Thoracic aorta (tissue), 2 donors: ENCODE measurements at places on chromosomes 6 and 20.

DNA sequence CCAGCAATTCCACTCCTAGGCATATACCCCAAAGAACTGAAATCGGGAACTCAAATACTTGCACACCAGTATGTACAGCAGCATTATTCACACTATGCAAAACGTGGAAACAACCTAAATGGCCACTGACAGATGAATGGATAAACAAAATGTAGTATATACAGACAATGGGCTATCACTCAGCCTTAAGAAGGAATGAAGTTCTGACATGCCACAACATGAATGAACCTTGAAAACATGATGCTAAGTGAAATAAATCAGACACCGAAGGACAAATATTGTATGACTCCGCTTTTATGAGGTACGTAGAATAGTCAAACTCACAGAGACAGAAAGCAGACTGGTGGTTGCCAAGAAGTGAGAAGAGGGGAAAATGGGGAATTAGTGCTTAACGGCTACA is 59.1 kb upstream of the CCN6 start:
- H3K4me1 ChIP-seq: no peaks in the 10 kb centered on the region
- no peak for DNase-seq
- no peaks in the 10 kb centered on the region for H3K36me3 ChIP-seq
- no peaks in the 10 kb centered on the region for H3K27me3 ChIP-seq
- no peak overlapping the region for H3K27ac ChIP-seq
- H3K4me3 ChIP-seq: no peak overlapping the region

DNA sequence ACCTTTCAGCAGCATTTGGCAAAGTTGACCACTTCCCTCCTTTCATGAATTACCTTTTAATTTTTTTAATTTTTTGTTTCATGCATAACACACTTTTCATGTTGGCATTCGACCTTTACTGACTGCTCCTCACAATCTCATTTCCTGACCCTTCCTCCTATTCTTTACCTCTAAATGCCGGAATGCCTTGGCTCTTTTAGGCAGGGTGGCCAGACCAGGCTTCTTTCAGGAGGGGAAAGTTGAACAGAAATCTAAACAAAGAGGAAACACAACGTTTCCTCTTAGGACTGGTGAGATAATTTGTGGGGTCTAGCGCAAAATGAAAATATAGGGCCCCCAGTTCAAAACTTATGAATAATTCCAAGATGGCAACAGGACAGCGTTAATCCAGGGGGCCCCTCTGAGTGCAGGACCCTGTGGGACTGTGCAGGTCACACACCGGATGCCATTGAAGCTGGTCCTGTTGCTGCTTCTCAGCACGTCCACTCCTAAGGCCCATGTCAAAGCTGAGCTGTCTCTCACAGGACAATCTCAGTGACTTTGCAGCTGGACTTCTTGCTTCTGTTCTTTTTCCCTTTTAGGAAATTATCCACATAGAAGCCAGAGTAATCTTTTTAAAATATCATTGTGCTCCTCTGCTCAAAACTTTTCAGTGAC is 313.8 kb downstream of the HDGFL1 start:
- no peak overlapping the region for H3K27ac ChIP-seq
- H3K27me3 ChIP-seq: no peaks in the 10 kb centered on the region
- no peaks in the 10 kb centered on the region for H3K36me3 ChIP-seq
- H3K4me3 ChIP-seq: no peak overlapping the region
- no peak for DNase-seq

GRCh38 chr6:88588938-88589337 is 374.5 kb downstream of the RNGTT start:
- no peak overlapping the region for H3K27ac ChIP-seq
- DNase-seq: peak; percentile 14
- H3K4me1 ChIP-seq: peaks cover 22% of the 10 kb centered on the region
- H3K36me3 ChIP-seq: no peaks in the 10 kb centered on the region
- no peak overlapping the region for H3K4me3 ChIP-seq

DNA sequence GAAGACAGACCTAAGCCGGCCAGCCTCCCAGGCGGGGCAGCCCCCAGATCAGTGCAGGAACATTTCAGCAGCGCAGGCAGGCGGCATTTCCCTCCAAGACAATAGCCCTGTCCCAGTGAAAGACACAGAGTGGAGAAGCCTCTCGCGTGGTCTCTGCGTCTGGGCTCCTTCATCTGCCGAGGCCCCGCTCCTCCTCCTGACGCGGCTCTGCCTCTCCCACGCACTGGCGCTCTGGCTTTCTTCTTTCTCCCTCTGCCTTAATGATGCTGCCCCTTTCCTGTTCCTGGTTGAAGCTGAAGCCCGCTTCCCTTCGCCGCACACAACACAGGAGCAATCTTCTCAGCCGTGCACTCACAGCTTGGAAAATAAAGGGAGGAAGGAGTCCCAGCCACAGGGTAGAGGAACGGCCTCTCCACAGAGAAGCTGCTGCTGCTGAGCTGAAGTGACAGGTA is 347.5 kb downstream of the CDH4 start:
- no peak for DNase-seq
- no peaks in the 10 kb centered on the region for H3K36me3 ChIP-seq
- no peaks in the 10 kb centered on the region for H3K4me1 ChIP-seq
- no peak overlapping the region for H3K27ac ChIP-seq

GRCh38 chr6:146901940-146902816 is 302.0 kb upstream of the STXBP5 start:
- no peaks in the 10 kb centered on the region for H3K36me3 ChIP-seq
- H3K4me1 ChIP-seq: peaks cover 13% of the 10 kb centered on the region
- no peaks in the 10 kb centered on the region for H3K27me3 ChIP-seq
- no peak overlapping the region for H3K4me3 ChIP-seq
- no peak overlapping the region for H3K27ac ChIP-seq

DNA sequence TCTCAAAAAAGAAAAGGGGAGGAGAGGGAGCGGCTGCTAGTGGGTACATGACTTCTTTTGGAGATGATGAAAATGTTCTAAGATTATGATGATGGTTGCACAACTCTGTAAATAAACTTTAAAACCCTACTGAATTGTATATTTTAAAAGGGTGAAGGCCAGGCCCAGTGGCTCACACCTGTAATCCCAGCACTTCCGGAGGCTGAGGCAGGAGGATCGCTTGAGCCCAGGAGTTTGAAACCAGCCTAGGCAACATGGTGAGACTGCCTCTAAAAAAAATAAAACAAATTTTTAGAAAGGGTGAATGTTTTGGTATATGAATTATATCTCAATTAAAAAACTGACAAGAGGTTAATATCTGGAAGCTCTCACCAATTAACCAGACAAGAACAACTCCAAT is 45.4 kb downstream of the BAK1 start:
- H3K4me3 ChIP-seq: no peak overlapping the region
- H3K27ac ChIP-seq: no peak overlapping the region
- no peaks in the 10 kb centered on the region for H3K27me3 ChIP-seq
- H3K36me3 ChIP-seq: no peaks in the 10 kb centered on the region

GRCh38 chr6:158219228-158219627 is 51.1 kb downstream of the GTF2H5 start:
- DNase-seq: no peak
- H3K27me3 ChIP-seq: no peaks in the 10 kb centered on the region
- no peak overlapping the region for H3K4me3 ChIP-seq

DNA sequence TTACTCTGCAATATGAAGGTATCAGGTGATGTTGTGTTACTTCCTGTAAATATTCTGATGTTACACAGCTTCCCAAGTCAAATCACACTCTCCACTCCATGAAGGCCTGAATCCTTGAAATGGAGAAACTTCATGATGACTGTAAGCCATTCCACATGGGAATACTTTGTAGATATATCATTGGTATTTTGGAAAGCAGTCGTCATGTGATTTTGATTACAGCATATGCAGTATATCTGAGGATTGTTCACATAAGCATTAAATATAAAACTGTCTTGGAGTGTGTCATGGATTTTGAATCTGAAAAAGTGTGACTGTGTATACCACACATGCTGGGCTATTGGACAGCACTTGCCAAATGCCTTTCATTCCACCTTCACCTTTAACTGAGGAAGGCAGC is 118.3 kb upstream of the EXOC2 start:
- no peaks in the 10 kb centered on the region for H3K4me1 ChIP-seq
- no peak for DNase-seq
- H3K27me3 ChIP-seq: no peaks in the 10 kb centered on the region
- no peaks in the 10 kb centered on the region for H3K36me3 ChIP-seq

DNA sequence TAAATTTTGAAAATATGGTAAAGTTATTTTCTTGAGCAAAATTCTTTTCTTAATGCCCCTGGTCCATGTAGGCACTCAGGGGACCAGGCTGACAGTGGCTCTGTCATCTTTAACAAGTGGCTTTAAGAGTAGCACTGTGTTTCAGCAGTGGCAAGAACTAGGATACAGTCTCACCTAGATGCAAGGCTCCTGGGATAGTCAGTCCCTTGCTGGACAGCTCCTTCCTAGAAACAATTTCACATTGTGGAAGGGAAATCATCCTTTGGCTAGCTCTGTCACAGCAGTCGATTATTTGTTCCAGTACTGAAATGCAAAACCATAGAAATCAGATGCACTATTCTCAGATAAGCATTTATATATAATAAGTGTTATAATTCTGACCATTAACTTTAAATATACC is 175.4 kb upstream of the KCNQ5 start:
- H3K27ac ChIP-seq: no peak overlapping the region
- H3K36me3 ChIP-seq: no peaks in the 10 kb centered on the region
- no peaks in the 10 kb centered on the region for H3K4me1 ChIP-seq
- H3K4me3 ChIP-seq: no peak overlapping the region
- no peaks in the 10 kb centered on the region for H3K27me3 ChIP-seq

DNA sequence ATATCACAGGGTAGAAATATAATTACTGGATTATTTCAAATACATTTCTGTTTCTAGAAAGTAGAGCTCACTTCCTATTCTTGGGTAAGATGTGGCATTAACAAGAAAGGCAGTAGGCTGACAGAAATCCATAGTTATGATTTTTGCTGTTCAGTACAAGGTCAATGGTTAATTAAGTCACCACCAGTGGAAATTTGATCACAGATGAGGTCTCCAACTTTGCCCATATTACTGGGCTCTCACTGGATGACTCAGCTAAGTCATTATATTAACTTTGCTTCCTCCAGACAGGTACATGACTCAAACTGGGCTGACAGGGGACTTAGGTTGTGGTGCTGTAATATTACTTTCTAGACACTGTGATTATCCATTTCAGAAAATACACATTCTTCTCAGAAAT is 212.4 kb downstream of the GRIK2 start:
- no peaks in the 10 kb centered on the region for H3K27me3 ChIP-seq
- no peak overlapping the region for H3K4me3 ChIP-seq
- no peaks in the 10 kb centered on the region for H3K36me3 ChIP-seq

DNA sequence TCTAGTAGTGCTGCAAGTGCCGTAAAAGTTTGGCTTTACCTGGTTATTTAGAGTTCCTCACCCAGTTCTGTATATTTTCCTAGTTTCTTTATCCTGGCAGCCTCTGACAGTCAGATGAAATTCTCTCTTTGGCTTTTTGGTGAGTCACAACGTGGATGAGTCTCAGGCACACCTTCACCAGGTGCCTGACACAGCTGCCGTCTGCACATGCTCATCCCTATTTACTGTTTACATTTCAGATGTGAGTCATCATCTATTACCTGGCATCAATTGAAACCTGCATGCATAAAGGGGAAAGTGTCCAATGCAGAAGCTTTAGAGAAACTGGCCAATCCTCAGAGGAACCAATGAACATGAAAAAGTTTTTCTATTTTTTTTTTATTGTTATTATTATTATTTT is 33.3 kb upstream of the ADGRF4 start:
- no peaks in the 10 kb centered on the region for H3K4me1 ChIP-seq
- H3K27ac ChIP-seq: no peak overlapping the region
- DNase-seq: no peak
- no peaks in the 10 kb centered on the region for H3K27me3 ChIP-seq

DNA sequence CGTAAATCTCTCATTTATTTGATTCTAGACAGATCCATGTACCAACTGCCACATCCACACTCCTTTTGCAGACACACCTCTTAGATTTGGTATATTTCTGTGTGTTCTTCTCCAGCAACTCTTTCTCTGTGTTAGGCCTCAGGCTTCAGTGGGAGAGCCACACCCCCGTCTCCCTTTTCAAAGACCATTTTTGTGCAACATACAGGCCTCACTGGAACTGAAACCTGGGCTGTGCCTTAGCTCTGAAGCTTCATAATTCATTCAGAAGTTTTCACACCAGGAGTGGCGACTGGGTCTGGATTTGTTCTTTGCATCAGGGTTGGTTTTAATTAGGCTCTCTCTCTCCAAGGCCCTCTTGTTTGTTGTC is 170.2 kb downstream of the THBS2 start:
- no peaks in the 10 kb centered on the region for H3K36me3 ChIP-seq
- no peaks in the 10 kb centered on the region for H3K27me3 ChIP-seq
- peaks cover 4% of the 10 kb centered on the region for H3K4me1 ChIP-seq
- H3K4me3 ChIP-seq: no peak overlapping the region
- DNase-seq: no peak

DNA sequence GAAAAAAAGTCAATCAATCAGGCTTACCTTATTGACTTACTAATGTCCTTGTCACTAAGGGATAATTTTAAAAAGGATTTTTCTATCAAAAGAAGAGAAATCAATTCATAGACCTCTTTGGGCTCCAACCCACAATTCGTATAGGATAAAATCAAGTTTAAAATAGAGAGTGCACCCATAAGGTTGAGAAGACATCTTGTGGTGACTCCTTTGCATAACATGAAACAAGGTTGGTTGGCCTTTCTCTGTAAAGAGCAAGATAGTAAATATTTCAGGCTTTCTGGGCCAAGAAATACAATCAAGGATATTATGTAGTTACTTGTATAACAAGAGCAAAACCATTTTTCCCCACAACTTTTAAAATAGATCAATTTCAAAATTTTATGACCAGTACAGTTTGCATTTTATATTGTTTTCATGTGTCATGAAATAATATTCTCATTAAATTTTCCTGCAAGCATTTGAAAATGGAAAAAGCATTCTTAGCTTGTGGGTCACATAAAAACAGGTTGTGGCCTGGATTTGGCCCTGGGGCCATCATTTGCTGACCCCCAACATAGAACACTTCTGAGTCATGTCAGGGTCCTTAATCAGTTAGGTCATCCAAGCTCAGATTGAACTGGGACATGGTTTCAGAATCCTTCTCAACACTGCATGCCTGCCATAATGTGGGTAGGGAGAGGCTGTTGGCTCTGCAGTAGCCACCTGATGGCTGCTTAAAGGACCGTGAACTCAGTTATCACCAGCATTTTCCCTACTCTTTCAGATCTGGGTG is 76.7 kb downstream of the MYB start:
- no peak for DNase-seq
- H3K4me3 ChIP-seq: no peak overlapping the region
- no peaks in the 10 kb centered on the region for H3K36me3 ChIP-seq
- no peaks in the 10 kb centered on the region for H3K27me3 ChIP-seq

- no peaks in the 10 kb centered on the region for H3K27me3 ChIP-seq
- H3K4me1 ChIP-seq: no peaks in the 10 kb centered on the region
- no peaks in the 10 kb centered on the region for H3K36me3 ChIP-seq
- H3K4me3 ChIP-seq: no peak overlapping the region
Observed at GRCh38 chr6:49979584-49979983, 10.2 kb upstream of the DEFB113 start.

DNA sequence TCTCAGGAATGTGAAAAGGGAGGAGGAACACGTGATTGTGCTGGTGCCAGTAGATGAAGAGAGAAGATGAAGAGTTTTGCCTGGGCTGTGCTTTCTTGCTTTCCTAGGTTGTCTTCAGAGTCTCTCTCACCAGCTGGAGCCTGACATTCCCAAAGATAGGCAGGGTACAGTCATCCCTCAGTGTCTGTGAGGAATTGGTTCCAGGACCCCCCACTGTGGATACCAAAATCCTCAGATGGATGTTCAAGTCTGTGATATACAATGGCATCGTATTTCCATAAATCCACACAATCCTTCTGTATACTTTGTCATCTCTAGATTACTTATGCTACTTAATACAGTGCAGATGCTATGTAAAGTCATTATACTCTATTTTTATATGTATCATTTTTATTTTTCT is 113.5 kb downstream of the SAMD5 start:
- no peak for DNase-seq
- H3K27me3 ChIP-seq: no peaks in the 10 kb centered on the region
- H3K4me3 ChIP-seq: no peak overlapping the region
- H3K4me1 ChIP-seq: no peaks in the 10 kb centered on the region
- H3K27ac ChIP-seq: no peak overlapping the region
